ENCODE measurements at places on chromosomes 3 and 15. TPM values are rescaled to one million over a fixed set of nuclear protein-coding genes. Genes with fewer than 3 reads are reported as not detected.

The PAQR9 gene
- total RNA-seq, result 0.18 TPM

The VWA5B2 gene
- total RNA-seq, result 0.78 TPM

- peaks cover 9% of the 10 kb centered on the region for H3K36me3 ChIP-seq
- DNase-seq, result no peak
- no peak overlapping the region for H3K4me3 ChIP-seq
- peaks cover 2% of the 10 kb centered on the region for H3K4me1 ChIP-seq
Observed at GRCh38 chr15:35349916-35350315, 196.0 kb downstream of the DPH6 start.

DNA sequence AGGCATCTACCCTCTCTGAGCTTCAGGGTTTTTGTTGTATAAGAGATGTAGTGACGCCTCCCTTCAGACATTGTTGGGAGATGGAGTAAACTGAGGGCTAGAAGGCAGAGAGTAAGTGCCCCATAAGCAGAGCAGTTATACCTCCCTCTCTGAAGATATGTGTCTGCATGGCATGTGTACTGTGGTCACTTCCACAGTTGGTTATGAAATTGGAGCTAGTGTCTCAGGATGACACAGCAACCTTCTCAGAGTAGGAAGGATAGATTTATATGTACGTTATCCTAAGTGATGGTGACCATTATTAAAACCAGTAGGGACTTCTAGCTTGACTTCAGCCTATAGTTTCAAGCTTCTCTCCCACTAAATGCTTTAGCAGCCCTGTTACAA, 17.9 kb downstream of the PXK start:
- no peak overlapping the region for H3K27ac ChIP-seq
- peaks cover 14% of the 10 kb centered on the region for H3K4me1 ChIP-seq

- H3K27me3 ChIP-seq, result no peaks in the 10 kb centered on the region
- DNase-seq, result no peak
- peaks cover 31% of the 10 kb centered on the region for H3K4me1 ChIP-seq
- H3K27ac ChIP-seq, result no peak within 1 kb of the TSS
Observed at GRCh38 chr15:65210770-65211481, at the start of gene CILP. Gene CILP, minus strand, starts transcription at chr15:65211473. Its CDS starts 1,718 bp downstream, at chr15:65209755.

The HYAL1 gene
- 3.5 TPM for total RNA-seq

DNA sequence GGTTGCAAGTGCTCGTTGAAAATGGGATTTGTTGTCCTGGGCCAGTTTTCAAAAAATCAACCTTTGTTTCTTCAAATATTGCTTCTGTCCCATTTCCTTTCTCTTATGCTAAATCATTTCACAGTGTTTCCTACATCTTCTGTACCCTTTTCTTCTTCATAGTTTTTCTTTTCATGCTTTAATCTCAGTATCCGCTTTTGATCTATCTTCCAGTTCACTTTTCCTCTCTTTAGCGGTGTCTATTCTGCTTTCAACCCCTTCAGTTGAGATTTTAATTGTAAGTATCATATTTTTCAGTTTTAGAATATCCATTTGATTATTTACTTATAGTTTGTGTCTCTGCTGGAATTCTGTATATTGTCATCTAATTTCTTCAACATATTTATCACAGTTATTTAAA, 311.7 kb upstream of the TPM1 start:
- no peaks in the 10 kb centered on the region for H3K4me1 ChIP-seq
- H3K36me3 ChIP-seq, result peaks cover 18% of the 10 kb centered on the region
- no peak overlapping the region for H3K4me3 ChIP-seq
- no peak for DNase-seq

GRCh38 chr3:105965384-105965783, 96.6 kb upstream of the CBLB start:
- H3K4me1 ChIP-seq, result peaks cover 36% of the 10 kb centered on the region
- DNase-seq, result no peak
- H3K27ac ChIP-seq, result peak overlapping the region; percentile 50
- no peaks in the 10 kb centered on the region for H3K27me3 ChIP-seq

GRCh38 chr3:16404349-16404895, 109.1 kb downstream of the RFTN1 start:
- H3K27me3 ChIP-seq, result peaks cover 3% of the 10 kb centered on the region
- DNase-seq, result no peak
- no peaks in the 10 kb centered on the region for H3K36me3 ChIP-seq
- peaks cover 14% of the 10 kb centered on the region for H3K4me1 ChIP-seq
- no peak overlapping the region for H3K4me3 ChIP-seq

DNA sequence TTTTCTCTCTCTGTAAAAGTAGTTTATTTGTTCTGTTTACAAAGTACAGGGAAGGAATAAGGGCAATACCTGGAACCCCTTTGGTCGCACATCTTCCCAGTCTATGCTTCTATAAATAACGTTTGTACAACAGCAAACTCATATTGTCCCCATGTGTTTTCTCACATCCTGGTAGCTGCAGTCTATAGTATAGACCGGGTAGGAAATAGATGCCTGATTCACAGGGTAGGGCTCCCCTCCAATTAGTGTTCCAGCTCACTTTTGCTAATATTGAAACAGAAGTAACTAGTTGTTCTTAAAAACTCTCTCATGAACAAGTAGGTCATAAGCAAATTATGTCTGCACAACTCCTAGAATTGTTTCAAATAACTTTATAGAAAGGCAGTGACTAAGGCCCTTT, 17.7 kb downstream of the ATG7 start:
- H3K4me1 ChIP-seq, result peaks cover 19% of the 10 kb centered on the region
- no peaks in the 10 kb centered on the region for H3K27me3 ChIP-seq
- H3K36me3 ChIP-seq, result peaks cover 3% of the 10 kb centered on the region
- H3K4me3 ChIP-seq, result no peak overlapping the region

DNA sequence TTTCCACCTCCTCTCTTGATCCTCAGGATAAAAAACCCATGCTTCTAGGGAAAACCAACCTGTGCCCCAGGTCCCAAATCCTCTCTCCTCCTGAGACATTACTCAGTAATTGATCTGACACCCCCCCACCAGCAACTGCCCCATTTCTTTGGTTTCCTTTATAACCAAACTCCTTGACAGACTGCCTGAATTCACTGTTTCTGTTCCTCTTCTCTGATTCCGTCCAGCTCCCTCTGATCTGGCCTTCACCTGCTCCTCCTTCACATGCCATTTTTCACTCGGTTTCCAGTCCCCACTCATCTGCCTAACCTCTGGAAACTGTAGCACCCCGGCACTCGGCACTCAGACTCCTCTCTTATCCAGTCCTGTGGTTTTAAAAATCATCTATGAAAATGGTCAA, 2.1 kb downstream of the CCDC51 start:
- DNase-seq, result no peak
- no peak overlapping the region for H3K27ac ChIP-seq
- no peaks in the 10 kb centered on the region for H3K27me3 ChIP-seq
- H3K4me3 ChIP-seq, result no peak overlapping the region
- H3K4me1 ChIP-seq, result peaks cover 52% of the 10 kb centered on the region

The GOLGA8Q gene
- 1.9 TPM for total RNA-seq

- H3K27me3 ChIP-seq, result no peaks in the 10 kb centered on the region
- H3K4me1 ChIP-seq, result peaks cover 31% of the 10 kb centered on the region
- DNase-seq, result no peak
- H3K36me3 ChIP-seq, result peaks cover 4% of the 10 kb centered on the region
- peak overlapping the region; percentile 92 for H3K27ac ChIP-seq
Observed at GRCh38 chr3:81761904-81762580, 597 bp upstream of the GBE1 start.

- peaks cover 9% of the 10 kb centered on the region for H3K36me3 ChIP-seq
- no peak overlapping the region for H3K4me3 ChIP-seq
- DNase-seq, result no peak
Observed at GRCh38 chr15:48479751-48480150, 148.5 kb downstream of the DUT start.

The THBS1 gene
- 367 TPM for total RNA-seq

DNA sequence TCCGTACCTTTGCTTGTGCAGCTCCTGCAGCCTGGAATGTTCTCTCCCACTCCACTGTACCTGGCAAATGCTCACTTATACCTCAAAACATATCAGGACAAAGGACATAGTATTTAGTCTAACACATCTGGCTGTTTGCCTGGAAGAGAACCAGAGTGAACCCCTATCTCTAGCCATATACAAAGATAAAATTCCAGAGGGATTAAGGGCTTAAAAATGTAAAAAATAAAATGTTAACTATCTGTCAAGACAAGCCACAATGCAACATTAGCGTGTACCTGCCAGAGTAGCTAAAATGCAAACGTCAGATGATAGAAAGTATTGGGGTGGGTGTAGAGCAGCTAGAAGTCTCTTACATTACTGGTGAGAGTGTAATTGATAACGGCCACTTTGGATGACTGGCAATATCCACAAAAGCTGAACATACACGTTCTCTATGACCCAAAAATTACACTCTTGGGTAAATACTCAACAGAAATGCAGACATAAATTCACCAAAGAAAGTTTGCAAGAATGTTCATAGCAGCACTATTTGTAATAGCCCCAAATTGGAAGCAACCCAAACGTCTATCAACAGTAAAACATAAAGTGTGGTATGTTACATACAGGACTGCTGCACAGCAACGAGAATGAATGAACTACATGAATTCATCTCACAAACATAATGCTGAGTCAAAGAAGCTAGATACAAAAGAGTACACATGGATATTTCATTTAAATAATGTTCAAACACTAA, 18.2 kb upstream of the ADPGK start:
- no peaks in the 10 kb centered on the region for H3K36me3 ChIP-seq
- peaks cover 2% of the 10 kb centered on the region for H3K27me3 ChIP-seq
- H3K4me3 ChIP-seq, result no peak overlapping the region
- H3K4me1 ChIP-seq, result peaks cover 26% of the 10 kb centered on the region
- H3K27ac ChIP-seq, result peak overlapping the region; percentile 14

DNA sequence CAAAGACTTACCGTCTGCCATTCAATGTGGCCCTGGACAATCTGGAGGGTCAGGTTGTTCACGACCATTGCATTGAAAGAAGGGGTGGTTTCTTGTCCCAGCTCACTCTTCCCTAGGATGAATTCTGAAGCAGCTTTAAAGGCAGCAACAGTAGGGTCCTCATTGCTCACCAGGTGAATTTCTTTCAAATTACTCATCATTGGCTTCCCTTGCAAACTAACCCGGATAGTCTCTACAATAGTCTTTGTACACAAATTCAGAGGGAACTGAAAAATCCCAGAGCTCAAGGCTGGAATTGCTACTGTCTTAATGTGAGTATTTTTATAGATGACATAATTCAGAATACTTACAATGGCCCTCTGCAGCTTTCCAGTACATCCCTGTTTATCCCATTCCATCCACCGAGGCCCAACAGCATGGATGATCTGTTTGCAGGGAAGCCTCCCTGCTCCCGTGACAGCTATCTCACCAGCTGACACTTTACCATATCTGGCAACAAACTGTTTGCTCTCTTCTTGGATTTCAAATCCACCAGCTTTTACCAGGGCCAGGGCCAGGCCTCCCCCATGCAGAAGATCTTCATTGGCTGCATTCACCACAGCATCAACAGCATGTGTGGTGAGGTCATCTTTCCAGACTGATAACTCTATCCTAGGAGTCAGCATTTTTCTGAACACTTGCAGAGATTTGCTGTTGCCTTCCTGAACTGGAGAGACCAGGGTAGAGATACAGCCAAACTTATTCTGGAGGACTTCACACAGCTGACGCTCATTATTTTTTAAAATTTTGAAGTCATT, 8.6 kb downstream of the PARP9 start:
- H3K27me3 ChIP-seq, result no peaks in the 10 kb centered on the region
- no peak for DNase-seq
- no peak overlapping the region for H3K4me3 ChIP-seq
- H3K36me3 ChIP-seq, result peaks cover 38% of the 10 kb centered on the region
- H3K4me1 ChIP-seq, result no peaks in the 10 kb centered on the region
- no peak overlapping the region for H3K27ac ChIP-seq

GRCh38 chr15:76954744-76955143, 23.2 kb downstream of the RCN2 start:
- H3K27ac ChIP-seq, result no peak overlapping the region
- no peak for DNase-seq
- peaks cover 5% of the 10 kb centered on the region for H3K4me1 ChIP-seq
- H3K4me3 ChIP-seq, result no peak overlapping the region
- peaks cover 6% of the 10 kb centered on the region for H3K36me3 ChIP-seq

- no peaks in the 10 kb centered on the region for H3K36me3 ChIP-seq
- no peak for DNase-seq
- H3K27me3 ChIP-seq, result peaks cover 18% of the 10 kb centered on the region
- no peak overlapping the region for H3K27ac ChIP-seq
Observed at GRCh38 chr15:87736401-87736800, 520.1 kb downstream of the NTRK3 start.

- H3K4me1 ChIP-seq, result peaks cover 14% of the 10 kb centered on the region
- H3K4me3 ChIP-seq, result no peak overlapping the region
- H3K36me3 ChIP-seq, result no peaks in the 10 kb centered on the region
- DNase-seq, result no peak
- no peak overlapping the region for H3K27ac ChIP-seq
- peaks cover 5% of the 10 kb centered on the region for H3K27me3 ChIP-seq
Observed at GRCh38 chr3:143343031-143343430, 223.5 kb downstream of the CHST2 start.

- H3K27ac ChIP-seq, result no peak overlapping the region
- H3K36me3 ChIP-seq, result no peaks in the 10 kb centered on the region
- H3K27me3 ChIP-seq, result no peaks in the 10 kb centered on the region
- H3K4me3 ChIP-seq, result no peak overlapping the region
Observed at GRCh38 chr15:65305776-65306175, 1.3 kb downstream of the RNU5B-1 start.

DNA sequence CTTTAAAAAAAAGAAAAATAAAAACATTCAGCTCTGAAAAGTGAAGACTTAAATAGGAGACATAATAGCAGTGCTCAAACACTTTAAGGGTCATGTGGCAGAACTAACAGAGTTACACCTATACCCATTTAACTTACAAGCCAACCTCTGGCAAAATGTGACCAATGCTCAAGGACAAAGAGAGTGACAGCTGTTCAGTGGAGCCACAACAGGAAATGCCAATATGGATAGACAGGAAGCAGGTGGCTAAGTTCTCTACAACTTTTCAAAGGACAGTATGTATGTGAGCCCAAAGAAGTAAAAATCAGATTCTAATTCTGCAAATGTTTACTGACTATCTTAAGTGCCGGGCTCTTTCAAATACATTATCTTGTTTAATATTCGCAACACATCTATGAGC, 3.4 kb downstream of the TMCC1 start:
- DNase-seq, result no peak
- H3K36me3 ChIP-seq, result peaks cover 2% of the 10 kb centered on the region
- no peak overlapping the region for H3K27ac ChIP-seq
- peaks cover 46% of the 10 kb centered on the region for H3K4me1 ChIP-seq

GRCh38 chr3:18100121-18100520, 325.0 kb downstream of the SATB1 start:
- H3K27me3 ChIP-seq, result no peaks in the 10 kb centered on the region
- H3K4me1 ChIP-seq, result peaks cover 17% of the 10 kb centered on the region
- no peak for DNase-seq
- H3K36me3 ChIP-seq, result peaks cover 13% of the 10 kb centered on the region

DNA sequence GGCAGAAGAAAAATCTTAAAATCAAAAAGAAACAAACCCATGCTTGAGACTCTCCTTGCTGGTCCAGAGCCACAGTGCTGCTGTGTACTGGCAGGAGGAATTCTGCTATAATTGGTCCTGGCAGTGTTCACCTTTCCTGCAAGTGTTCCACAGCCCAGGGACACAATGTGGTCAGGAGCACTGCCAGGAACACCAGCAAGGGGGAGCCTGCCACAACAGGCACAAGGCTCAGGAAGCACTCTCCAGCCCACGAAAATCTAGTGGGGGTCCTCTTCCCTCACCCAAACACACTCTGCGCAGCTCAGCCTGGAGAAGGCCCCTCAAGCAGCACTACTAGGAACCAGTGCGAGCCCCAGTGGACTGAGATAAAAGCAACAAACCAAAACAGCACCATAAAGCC, 92.9 kb downstream of the UBE3A start:
- no peak for DNase-seq
- peak overlapping the region; percentile 12 for H3K27ac ChIP-seq
- H3K4me1 ChIP-seq, result peaks cover 15% of the 10 kb centered on the region
- H3K27me3 ChIP-seq, result no peaks in the 10 kb centered on the region

All from mesothelial cell of epicardium (in vitro differentiated cells).